ENCODE measurements at places on chromosomes 4 and X.

GRCh38 chr4:165096776-165097175 is 15.9 kb downstream of the TMEM192 start:
- peak; percentile 59 for DNase-seq

GRCh38 chr4:165394275-165394674 is 15.5 kb downstream of the CPE start:
- DNase-seq: no peak

DNA sequence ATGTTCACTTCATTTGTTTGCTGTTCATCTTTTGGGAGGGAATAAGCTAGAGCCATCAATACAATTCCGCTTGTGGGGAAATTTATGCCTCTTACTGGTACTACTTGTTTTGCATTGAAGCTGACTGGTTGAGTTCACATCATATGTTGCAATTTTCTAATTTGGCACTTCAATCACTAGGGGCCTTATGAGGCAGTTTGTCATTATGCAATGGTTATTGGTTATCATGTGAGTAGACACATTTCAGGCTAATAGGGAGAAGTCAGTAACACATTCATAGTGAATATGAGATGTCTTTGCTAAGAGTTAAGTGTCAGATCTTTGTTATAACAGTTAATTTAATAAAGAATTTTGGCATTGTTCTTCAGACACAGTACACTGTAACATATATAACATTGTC is 5.0 kb downstream of the RPL36A start:
- DNase-seq: no peak

DNA sequence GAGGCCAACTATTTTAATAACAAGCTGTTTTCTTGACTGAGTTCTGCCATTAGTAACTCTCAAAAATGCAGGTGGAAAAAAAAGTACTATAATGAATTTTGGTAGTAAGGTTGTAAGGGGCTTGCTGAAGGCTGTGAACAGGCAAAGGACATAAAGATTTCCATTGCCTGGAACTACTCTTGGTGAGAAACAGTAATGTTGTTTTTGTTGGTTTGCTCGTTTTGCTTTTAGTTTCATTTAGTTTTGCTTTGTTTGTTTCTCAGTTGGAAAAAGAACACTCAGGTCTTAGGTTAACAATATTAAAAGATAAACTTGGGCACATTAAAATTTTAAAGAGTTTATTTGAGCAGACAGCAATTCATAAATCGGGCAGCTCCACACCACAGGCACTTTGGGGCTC is 824.5 kb upstream of the HTR2C start:
- no peak for DNase-seq

DNA sequence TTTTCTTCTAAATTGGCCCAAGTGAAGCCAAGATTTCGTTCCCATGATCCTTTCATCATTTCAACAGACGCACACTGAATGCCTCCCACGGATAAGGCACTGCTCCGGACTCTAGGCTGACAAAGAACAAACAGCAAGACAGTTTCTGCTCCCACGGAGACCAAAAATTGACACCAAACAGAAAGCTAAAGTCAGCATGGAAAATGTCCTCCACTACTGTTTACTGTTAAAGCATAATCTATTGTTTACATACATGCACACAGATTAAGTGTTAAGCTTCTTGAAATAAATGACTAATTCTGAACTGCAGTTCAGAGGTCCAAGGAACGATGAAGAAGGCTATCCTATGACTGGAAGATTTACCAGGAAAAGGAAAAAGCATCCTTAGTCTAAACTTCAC is 199.6 kb downstream of the AASDH start:
- no peak for DNase-seq

GRCh38 chrX:652341-652741 is 21.8 kb downstream of the SHOX start:
- no peak for DNase-seq

DNA sequence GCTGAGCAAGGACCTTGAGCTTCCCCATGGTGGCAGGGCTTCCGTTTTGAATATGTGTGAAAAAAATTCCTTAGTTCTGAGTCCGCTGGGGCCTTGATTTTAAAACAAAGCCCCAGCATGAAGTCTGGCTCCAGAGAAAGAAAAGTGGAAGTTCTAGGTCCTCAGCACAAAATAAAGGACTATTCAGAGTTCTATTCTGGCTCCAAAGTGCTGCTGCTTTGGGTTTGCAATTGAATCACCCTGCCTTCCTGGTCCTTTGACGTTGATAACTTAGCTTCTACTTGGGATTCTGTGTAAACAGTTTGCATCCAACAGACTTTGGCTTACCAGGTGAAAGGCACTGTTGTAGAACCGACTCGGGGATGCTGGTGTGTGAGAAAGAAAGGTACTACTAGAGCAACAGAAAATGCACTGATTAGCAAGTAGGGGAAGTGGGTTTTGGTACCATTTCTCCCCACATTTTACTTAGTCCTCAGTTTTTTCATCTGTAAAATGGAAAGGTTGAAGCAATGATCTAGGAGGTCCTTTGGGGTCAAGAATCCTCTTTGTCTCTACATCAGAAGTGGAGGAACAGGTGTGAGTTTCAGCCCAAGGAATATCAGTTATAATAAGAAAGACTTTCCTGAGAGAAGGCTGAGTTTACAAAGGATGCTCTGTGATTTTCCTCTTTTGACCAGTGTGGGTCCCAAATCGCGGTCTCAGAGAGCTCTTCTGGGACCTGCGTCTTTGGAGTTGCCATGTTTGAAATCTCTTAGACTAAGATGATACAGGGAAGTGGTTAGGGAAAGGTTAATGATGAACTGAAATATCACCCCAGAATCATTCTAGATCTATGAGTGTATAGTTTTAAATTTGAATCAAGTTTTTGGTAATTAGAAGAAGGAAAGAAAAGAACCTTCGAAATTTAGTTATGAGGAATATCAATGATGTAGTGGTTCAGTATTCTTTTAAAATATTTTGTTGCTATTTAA is 28.2 kb downstream of the IGFBP7 start:
- no peak for DNase-seq

DNA sequence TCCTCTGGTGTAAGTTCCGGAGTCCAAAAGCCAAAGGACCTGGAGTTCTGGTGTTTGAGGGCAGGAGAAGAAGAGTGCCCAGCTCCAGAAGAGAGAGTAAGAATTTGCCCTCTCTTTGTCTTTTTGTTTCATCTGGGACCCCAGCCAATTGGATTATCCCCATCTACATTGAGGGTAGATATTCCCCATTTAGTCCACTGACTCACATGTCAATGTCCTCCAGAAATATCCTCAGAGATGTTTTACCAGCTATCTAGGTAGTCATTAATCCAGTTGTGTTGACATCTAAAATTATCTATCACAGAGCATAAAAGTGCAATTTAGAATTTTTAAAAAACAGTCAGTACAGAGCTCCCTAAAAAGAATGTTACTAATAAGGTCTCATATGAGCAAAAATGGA is 132.9 kb upstream of the TMEM47 start:
- no peak for DNase-seq

GRCh38 chrX:39734174-39734776 is 363.5 kb downstream of the BCOR start:
- DNase-seq: no peak

- DNase-seq: peak; percentile 59
Measured at GRCh38 chrX:8864161-8864560, 63.0 kb upstream of the FAM9A start.

GRCh38 chr4:116561768-116562167 is 523.6 kb downstream of the TRAM1L1 start:
- no peak for DNase-seq

DNA sequence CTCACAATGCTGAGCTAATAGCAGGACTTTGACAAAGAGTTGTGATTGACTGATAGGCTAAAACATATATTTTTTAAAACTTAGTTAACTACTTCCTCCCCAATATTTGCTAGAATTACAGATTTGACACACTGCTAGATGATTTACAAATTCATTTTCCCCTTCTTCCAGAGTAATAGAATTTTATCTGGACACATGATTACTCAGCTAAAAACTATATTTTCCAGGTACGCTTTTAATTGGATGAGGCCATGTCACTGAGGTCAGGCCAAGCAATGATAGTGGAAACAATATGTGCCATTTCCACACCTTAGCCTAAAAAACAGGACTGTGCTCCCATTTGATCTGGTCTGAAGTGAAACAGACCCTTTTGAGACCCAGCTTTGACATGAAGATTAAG is 193.3 kb upstream of the PGRMC2 start:
- no peak for DNase-seq

Measured in brain (organoid and tissue), 16 donors.